ENCODE measurements at places on chromosomes 11 and 22. TPM values are rescaled to one million over a fixed set of nuclear protein-coding genes. Genes with fewer than 3 reads are reported as not detected.
A peak's percentile ranks its signal among the peaks of the same experiment; 100 is the strongest.

Gene IGLL5
- not detected for total RNA-seq

Gene LARGE2
- total RNA-seq, result not detected

Gene SPDYC
- total RNA-seq, result not detected

Gene RFPL3
- not detected for total RNA-seq

Gene MOGAT2
- not detected for total RNA-seq

GRCh38 chr11:72308226-72309073, 64.5 kb upstream of the PHOX2A start:
- no peak for DNase-seq

- peak; percentile 50 for DNase-seq
Measured at GRCh38 chr11:35288817-35289541, 130.4 kb downstream of the SLC1A2 start.

GRCh38 chr22:32539631-32540421, 65.2 kb downstream of the FBXO7 start:
- DNase-seq, result no peak

DNA sequence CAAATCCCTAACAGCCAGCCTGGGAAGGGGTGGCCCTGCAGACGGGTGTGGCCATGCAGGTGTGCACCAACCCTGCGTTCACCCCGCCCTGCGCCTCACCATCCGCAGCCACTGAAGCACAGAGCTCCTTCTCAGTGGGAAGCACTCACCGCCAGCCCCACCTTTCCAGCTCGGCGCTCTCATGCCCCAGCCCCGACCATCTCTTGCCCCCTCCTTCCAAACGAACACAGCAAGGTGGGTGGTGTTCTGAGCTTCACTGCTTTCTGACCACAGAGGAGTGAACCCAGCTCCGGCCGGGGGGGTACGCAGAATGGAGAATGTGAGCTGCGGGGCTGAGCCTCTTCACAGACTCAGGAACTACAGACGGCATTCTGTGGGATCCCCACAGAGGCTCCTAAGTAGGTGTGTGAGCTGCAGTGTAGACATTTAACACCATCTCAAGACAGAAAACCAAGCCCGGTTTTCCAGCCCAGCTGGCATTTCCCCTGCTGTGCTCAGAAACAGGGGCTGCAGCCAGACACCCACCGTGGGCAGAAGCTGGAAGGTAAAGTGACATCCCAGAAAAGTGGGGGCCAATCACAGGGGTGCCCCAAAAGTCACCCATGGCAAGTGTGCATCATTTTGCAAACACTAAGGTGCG, 88.4 kb upstream of the RTL6 start:
- no peak for DNase-seq

DNA sequence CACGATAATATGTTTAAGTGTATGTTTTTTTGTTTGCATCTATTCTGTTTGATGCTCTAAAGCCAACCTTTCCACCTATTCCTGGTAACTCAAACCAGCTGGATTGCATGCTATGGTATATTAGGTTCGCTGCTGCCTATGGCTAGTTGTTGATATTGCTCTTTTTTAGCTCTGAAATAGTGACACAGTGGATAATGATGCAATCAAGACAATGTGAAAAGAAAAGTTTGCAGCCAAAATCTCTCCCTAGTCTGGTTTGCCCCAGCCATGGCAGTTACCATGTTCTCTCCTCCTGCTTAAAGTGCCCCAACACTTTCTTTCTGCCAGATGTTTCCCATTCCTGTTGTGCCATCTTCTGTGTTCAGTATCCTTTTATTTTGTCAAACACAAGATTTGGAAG, 269.7 kb downstream of the DYNC2H1 start:
- no peak for DNase-seq

DNA sequence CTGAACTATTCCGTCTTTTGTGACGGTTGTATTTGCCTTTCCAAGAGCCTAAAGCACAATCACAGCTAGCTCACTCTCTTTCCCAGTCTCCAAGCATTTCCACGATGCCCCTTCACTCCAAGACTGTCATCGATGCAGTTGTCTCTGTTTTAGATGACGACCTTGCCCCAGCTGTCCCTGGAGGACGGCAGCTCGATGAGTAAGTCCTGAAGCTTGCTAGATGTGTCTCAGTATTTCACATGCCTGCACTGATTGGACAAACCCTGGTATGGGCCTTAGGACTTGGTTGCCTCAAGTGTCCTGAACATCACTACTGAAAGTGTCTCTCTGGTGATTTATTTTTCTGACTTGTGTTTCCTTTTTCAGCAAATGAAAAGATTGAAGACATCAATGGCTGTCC, 129.9 kb downstream of the NAV2 start:
- no peak for DNase-seq

DNA sequence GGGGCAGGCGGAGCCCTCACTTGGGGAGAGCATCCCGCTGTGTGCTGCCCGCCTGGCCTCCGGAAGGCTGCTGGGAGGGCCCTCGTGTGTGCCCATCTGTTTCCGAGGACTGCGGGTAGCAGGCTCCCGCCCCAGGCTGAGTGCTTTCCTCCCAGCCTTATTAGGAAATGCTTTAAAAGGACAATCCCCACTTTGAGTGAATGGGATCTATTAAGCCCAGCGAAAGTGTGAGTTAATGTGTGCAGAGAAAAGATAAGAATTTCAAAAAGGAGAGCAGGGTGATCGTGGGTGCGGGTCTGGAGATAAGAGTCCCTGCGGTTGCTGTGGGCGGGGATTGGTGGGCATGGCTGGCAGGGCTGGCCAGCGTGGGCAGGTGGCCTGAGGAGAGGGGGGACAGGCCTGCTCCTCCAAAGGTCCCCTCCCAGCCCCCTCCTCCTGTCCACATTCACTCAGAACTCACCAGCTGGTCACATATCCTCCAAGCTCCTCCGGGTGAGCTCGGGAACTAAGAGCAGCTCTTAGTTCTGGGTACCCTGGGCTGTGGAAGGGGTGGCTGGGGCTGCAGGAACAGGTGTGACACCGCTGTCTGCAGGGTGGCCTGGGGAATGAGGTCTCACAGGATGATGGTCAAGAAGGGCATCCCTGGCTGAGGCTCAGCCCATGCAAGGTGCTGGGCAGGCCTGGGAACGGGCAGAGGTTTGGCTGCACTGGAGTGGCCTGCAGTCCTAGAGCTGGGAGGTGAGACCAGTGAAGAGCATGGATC, 1260.3 kb downstream of the BRD1 start:
- no peak for DNase-seq

GRCh38 chr11:95466416-95466815, 235.4 kb upstream of the SESN3 start:
- DNase-seq, result no peak

- DNase-seq, result no peak
Measured at GRCh38 chr11:85697747-85698146, 11.8 kb upstream of the CCDC89 start.

GRCh38 chr11:24661331-24661730, 164.5 kb downstream of the LUZP2 start:
- DNase-seq, result no peak

DNA sequence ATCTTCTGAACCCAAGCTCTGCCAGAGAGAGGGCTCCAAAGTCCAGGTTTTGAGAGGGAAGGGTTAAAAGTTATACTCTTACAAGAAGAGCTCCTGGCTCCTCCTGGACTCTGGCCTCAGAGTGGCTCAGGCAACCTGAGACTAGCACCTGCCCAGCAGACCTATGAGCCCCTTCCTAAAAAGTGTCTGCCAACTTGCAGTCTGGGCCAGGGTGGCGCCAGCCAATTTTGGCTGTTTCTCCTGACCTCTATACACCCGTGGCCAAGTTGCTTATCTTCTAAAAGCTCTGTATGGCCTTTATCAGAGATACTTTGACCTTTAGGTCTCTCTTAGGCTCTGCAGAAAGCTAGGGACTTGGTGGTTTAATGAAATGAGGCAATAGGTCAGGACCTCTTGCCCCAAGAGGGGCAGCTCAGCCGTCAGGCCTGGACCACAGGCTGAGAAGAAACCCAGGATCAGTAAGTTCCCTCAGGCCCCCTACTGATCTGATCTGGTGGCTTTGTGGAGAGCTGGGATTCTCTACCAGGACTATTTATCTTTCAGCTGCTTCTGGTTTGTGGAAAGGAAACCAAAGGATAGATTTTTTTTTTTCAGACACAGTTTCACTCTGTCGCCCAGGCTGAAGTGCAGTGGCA, 10.3 kb upstream of the UCP3 start:
- no peak for DNase-seq

DNA sequence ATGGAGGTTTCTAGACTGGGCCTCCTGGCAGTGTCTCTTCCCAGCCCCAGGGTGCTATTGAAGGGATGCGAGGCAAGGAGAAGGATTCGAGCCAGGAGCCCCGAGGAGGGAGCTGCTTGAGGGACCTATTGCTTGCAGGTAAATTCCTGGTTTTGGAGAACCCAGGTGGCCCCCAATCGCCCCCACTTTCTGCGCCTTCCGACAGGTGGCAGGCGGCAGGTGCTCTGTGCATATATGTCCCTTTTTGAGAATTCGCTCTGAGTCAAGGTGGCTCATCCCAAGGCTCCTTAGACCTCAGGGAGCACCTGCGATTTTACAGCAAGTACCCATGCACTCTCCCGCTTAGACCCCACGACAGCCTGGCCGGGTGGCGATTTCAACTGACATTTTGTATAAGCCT, 40.3 kb upstream of the SHISAL1 start:
- DNase-seq, result no peak

DNA sequence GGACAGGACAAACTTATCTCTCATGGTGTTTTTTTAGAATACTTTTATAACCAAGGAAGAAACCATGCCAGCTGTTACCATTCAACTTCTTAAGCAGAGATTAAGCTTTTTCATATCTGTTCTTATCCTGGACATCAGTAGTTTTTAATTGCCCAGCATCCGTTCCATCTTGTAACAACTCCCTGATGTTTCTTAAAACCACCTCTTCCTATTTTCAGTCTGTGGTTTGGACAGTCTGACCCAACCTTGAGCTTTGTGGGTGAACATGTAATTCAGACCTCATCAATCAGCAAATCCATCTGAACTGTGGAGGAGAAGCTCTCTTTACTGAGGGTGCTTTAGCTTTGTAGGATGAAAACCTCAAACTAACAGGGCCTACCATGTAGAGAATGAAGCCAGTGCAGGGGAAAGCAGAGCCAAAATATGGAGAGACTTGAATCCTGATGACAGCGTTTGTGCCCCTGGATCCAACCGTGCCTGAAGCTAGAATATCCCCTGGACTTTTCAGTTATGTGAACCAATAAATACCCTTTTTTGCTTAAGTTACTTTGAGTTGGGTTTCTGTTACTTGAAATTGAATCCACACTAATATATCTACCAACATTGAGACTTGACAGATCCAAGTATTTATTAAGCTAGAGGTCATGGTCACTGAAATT, 9.4 kb downstream of the TUG1 start:
- DNase-seq, result no peak

GRCh38 chr11:33376331-33377310, 119.4 kb downstream of the HIPK3 start:
- DNase-seq, result no peak

DNA sequence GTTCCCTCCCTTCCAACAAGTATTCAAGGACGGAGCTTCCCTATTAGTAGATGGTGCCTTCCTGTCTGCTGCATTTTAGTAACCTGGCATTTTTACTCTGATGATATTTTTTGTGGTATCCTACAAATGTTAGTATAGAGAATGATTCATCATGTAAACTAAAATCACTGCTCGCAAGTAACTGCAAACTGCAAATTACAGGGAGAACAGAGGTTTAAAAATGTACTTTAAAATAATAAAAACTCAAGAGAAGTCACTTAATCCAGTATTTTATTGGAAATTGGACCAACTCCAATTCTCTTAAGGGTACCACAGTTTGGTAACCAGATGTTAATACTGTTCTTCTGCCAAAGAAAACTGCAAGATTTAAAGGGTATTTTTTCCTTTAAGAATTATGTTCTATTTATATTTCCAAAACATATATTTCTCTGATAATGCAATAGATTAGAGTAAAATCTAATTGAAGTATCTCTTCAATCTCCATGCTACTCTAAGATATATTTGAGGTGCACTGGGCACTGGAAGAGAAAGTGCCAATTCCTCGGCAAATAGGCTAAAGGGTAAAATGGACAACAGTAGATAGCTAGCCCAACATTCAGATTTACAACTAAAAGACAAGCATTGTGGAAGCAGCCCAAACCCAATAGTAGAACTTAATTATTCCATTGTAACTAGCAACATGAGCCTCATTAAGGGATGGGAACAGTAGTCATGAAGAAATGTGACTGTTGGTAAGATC, 298.0 kb downstream of the TTC28 start:
- DNase-seq, result peak; percentile 46

DNA sequence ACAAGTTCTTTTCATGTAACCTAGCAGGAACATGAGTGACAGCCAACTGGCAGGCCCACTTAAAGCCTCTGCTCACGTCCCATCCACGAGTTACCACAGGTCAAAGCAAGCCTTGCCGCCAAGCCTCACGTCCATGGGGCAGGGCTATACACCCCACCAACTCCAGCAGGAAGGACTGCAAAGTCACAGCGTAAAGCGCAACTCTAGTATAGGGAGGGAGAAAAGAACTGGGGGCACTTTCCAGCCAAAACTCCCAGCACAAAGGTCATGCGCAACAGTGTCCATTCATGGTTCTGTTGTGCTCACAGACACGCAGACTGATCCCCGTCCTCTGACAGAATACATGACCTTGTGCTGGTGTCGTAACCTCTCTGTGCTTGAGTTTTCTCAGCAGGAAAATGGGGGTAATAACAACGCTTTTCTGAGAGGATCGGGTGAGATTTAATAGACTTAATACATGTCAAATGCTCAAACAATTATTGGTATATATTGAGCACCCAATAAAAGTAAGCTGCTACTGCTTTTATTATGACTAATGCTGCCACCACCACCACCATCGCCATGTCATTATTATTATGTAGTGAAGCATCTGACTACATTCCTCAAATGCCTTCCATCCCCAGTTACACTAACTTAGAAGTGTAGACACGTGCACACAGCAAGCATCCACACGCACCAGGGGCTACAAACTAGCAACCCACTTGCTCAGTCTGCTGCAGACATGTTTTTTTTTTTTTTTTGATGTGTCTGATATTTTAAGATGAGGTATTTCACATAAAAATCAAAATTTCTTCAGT, 104.4 kb upstream of the PARVA start:
- peak; percentile 67 for DNase-seq

DNA sequence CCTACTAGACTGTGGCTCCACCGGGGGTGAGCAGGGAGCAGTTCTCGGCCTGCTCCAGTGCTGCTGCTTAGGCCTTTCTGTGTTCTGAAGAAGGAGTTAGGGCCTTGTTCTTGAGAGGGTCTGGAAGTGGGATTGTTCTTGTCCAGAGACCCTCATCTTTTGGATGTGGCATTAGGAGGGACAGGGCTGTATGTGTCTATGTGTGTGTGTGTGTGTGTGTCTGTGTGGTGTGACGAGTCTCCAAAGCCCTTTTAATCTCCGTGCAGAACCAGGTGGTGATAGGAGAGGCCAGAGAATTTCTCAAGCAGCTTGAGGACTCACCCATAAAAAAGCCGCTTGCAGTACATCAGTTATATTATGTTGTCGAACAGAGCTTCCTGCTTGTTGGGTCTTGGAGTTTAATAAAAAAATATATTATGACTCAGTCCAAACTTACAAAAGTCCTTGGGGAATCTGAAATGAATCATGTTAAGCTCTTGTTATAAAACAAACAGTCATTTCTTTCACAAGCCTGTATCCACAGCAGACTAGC, 196.5 kb downstream of the TENM4 start:
- DNase-seq, result peak; percentile 43

Measured in SJSA1 (cell line).